ENCODE measurements at places on chromosomes 7 and 10. TPM values are rescaled to one million over a fixed set of nuclear protein-coding genes. Genes with fewer than 3 reads are reported as not detected.

Gene MRPS17
- 10.2 TPM for total RNA-seq

GRCh38 chr7:51528172-51528571 is 211.6 kb upstream of the COBL start:
- no peak for DNase-seq

DNA sequence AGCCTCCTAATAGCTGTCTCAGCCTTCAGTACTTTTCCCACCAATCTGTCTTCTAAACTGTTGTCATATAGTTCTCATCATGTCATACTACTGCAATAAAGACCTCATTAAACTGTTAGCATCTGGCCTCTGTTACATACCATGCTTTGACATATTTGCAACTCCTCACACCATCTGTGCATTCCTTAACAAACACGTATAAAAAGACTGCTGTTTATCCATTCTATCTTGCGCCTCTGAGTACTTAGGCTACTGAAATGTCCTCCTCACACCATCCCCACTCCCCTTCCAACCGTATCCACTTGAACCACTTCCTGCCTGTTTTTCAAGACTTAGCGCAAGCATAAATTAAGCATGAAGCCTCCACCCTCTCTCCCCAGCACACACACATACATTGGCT is 41.6 kb downstream of the SLC16A9 start:
- no peak for DNase-seq

Gene NEUROG3
- not detected for total RNA-seq

DNA sequence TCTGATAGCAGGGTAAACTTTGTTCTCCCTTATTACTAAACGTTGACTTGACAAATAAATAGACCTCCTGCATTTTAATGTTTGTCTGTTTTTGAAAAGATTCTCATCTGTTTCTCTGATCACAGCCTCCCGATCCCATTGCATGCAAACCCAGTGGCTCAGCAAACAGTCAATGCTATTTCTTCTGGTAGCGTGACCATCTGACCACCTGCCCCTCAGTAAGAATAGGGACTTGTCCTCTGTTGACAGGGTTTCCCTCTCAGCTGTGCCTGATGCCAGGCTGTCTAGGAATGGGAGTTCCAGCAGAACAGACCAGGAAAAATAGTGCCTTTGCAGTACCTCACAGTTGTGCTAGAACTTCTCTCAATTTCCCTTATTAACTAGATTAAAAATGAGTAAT is 40.7 kb upstream of the EBLN1 start:
- no peak for DNase-seq

- no peak for DNase-seq
Observed at GRCh38 chr7:100013328-100013676, 2.1 kb upstream of the ZKSCAN1 start.

DNA sequence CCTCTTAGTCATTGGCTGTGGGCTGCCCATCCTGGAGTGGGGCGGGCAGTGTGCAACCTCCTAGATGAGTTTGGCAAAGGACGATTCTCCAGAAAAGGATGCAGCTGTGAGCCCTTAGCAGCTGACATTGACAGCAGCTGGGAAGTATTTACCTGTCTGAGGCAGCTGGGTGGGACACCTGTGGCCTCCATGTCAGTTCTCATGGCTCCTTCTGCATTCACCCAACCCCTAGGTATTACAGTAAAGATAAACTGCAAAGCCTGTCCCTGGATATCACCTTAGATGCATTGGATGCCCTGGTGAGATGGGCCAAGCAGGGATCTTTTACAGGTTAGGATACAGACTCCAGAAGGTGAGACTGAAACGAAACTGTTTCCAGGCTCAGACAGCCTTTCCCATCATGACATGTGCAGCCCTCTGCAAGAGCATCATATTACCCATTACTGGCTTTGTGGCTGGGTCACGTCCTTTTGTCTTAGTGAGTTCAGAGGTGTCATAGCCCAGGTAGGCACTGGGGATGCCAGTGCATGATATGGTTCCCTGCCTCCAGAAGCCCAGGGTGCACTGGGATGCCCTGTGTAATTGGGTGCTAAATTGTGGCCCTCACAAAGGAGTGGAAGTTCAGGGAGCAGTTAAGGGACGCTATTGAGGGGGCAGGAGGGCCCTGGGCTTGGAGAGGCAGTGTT is 28.9 kb downstream of the MINDY4 start:
- DNase-seq, result no peak

DNA sequence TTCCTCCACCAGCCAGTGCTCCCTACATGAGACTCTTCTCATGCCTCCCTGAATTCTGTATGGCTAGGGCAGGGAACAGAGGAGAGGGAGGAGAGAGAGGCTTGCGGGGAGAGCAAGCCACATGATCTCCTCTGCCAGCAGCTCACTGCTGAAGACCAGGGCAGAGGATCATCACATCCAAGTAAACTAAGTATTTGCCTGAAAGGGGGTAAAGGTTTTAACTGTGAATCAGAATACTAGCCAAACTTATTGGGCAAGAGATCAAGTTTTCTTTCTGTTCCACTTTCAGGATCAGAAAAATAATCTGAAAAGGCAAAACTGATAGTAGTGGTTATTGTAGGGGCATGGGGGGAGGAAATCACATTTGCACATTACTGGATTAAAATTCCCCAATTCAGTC is 17.8 kb upstream of the ERCC6 start:
- DNase-seq, result no peak

DNA sequence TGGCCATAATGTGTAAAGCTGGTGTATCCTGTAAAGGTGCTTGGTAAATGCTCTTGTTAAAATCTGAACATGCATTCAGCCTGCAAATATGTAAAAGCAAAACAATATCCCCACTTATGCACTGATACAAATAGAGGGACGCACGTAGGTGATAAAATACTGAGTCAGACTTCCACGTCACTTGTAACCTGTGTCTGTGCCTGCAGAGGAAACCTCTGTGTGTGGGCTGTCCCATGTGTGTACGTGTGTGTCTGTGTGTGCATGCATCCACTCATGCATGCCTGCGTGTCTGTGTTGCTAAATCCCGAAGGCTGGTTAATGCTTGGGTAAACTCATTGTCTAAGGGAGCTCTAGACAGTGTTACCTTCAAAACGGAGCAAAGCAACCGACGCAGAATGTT is 68.9 kb downstream of the KLF6 start:
- no peak for DNase-seq

- DNase-seq, result no peak
Observed at GRCh38 chr10:53619671-53620070, 847.1 kb upstream of the MBL2 start.

GRCh38 chr7:78703391-78703790 is 750.1 kb downstream of the MAGI2 start:
- no peak for DNase-seq

Gene PHKG1
- 0.10 TPM for total RNA-seq

DNA sequence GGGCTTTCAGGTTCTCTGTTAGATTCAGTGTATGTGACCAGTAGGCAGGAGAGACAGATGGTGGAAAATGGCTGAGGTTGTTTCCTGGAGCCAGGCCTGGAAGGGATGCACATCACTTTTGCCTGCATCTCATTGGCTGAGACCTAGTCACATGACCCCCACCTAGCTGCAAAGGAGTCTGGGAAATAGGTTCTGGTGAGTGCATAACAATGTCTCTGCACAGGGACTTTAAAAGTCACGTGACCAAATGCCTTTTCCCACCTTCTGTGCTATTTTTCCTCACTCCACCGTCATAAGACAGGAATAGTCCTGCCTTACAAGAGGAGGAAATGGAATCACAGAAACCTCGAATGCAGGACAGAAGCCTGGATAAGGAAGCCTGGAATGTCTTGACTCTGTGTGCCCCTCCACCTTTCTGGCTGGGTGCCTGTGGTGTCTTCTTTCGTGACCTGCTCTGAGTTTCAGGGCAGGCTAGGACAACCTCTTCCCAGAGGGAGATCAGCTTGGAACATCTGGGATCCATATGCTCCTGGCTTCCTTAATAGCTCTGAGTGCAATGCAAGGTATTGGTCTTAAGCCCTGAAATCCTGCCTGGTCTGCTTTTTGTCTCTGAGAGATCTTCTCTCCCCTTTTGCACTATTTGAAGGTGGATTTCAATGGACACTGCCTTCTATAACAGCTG is 139.9 kb upstream of the ZNF438 start:
- DNase-seq, result no peak

DNA sequence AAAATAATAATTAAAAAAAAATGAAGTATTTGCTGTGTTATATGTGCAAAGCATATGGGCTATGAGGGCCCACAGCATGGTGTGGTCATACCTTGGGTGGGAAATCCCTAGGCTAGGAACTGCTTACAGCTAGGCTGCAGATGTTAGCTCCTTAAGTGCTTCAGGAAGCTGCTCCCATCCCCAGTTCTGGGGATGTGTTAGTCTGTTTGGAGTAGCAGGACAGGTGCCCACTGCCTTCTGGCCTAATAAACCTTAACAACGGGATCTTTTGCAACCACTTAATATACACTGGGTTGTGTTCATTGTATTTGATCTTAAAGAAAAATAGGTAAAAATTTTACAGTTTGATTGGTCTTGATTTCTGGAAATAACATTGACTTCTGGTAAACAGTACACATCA is 46.3 kb downstream of the HK1 start:
- no peak for DNase-seq

DNA sequence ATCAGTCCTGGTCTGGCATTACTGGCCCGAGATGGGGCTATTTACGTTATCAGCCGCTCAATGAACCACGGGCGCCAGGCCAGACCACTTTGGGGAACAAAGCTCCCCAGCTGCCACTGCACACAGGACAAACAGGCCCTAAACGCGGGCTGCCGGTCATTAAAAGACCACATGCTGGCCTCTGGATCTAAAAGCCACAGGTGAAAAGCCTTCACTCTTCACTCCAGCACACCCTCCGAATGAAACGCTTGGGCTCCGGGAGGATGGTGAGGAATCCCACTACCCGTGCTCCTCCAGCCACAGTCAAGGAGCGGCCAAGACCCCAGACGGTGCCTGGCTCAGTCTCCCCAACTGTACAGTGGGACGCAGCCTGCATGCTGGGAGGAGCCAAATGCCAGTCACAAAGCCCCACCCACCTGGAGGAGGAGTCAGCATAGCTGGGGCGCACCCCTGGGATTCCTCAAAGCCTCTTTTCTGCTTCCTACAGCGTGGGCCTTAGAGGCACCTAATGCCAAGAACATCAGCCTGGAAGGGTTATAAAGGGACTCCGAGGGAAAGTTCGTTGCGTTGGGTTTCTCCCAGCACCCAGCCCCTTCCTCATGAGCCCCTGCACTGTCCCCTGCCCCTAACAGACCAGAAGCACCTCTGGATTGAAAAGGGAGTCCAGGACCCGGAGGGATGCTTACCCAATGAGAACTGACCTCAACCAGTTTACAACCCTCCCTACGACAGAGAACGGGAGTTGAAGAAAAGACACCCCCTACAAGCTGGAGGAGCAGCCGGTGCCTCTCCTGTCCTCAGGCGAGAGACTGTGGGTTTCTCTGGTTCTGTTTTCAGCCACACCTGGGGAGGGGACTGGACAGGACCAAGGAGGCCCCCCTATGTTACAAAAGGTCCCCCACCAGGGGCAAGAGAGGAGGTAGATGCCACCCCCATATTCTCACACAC is 4.7 kb downstream of the PDGFA start:
- no peak for DNase-seq

GRCh38 chr7:138768241-138768640 is 29.6 kb upstream of the TMEM213 start:
- DNase-seq, result no peak

Gene H2BK1
- total RNA-seq, result not detected

GRCh38 chr7:139036901-139037300 is 1.1 kb upstream of the ZC3HAV1L start:
- DNase-seq, result no peak

Gene IL2RA
- total RNA-seq, result not detected

- no peak for DNase-seq
Observed at GRCh38 chr7:82517050-82517449, 73.5 kb upstream of the CACNA2D1 start.

- no peak for DNase-seq
Observed at GRCh38 chr7:37450035-37450434, 1.4 kb upstream of the ELMO1 start.

- DNase-seq, result no peak
Observed at GRCh38 chr10:22712956-22713852, 1.2 kb downstream of the PIP4K2A start.

- DNase-seq, result no peak
Observed at GRCh38 chr10:91105269-91105668, 115.2 kb upstream of the PCGF5 start.

DNA sequence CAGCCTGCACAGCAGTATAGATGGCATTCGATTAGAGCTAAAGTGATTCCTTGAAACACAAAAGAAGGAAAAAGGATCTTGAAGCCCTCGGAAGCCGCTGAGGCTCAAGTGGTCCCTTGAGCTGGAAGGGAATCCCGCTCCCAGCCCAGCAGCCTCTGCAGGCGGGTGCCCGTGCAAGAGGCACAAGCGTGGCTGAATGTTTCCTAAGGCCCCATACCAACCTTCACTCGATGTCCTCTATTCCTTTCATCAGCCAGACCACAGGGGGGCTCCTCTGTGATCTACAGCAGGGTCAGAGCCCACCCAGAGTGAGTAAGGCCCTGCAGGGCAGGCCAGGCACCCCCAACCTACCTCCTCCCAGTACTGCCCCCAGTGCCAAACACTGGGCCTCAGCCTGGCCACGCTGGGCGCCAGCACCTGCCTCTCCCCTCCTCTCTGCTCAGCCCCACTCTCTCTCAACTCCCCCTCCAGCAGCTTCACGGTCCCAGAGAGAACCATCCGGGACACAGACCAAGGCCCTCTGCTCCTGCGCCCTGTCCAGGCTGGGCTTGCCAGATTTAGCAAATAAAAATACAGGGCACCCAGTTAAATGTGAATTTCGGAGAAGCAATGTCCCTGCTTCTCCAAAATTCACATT is 30.5 kb downstream of the EBF3 start:
- no peak for DNase-seq

GRCh38 chr10:70232859-70233108 is 445 bp downstream of the PPA1 start:
- DNase-seq, result no peak

GRCh38 chr7:45574669-45575500 is 717 bp downstream of the ADCY1 start:
- no peak for DNase-seq

- no peak for DNase-seq
Observed at GRCh38 chr10:126011995-126012394, 115.6 kb downstream of the FANK1 start.

DNA sequence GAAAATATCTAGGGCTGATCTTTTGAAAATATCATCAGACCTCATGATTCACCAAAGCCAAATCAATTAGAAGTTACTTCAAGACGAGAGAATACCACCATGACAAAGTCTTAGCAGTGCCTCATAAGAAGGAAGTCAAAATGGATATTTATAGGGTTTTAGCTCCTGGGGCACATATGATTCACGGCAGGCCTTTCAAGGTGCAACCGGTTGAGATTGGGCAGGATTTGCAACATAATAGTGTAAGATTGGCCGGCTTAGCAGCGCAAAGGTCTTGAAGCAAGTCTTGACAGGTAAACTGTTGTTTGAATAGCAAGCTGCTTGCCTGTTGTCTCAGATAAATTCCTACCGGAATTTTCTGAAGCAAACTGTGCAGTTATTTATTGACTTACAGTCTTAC is 17.5 kb downstream of the ADRB1 start:
- no peak for DNase-seq

DNA sequence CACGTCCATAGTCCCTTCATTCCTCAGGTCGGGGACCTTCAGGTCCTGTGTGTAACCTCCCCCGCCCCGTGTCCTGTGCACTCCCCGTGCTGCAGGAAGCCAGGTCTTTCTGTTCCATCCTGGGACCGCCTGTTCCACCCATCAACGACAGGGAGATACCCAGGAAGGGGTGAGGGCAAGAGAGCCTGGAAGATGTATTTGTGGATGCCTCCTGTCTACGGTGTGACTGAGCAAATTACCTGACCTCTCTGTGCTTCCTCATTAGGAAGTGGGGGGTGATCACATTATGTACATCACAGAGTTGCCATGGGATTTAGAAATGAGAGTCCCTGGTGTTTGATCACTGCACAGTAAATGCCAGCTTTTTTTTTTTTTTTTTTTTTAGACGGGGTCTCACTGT is 46.3 kb downstream of the GRID2IP start:
- DNase-seq, result no peak

Gene PKD1L1
- total RNA-seq, result 2.6 TPM

Gene LLCFC1
- total RNA-seq, result not detected
